ENCODE measurements at places on chromosomes 2 and 18.
A peak's percentile ranks its signal among the peaks of the same experiment; 100 is the strongest.

DNA sequence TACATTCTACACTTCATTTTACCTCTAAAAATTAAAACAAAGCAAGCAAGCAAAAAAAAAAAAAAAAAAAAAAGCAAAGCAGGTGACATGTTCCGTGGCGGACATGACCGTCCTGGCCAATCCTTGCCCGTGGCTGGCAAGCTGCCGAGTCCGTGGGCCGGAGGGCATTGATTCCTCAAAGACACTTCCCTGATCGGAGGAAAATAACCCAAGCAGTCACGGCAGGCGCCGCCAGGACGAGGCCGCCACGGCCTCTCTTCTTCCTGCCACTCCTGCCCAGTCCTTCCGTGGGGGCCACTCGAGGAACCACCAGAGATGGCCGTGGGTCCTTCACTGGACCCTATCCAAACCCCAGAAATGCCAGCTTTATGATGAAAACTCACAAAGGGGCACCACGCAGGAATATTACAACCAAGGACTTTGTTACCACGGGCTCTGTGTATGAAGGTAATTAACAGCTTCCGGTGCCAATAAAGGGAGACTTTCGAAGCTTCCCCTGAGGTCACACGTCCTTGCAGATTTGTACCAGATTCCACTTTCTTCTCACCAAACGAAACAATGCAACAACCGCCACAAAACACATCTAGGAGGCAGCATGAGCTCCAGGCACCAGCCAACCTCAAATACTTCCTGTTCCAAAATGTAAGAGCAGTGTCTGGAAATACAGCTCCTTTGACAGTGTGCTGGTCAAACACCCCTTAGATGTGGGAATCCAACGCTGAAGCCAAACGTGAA lies 170.3 kb downstream of the HDAC4 start:
- no peak for DNase-seq

DNA sequence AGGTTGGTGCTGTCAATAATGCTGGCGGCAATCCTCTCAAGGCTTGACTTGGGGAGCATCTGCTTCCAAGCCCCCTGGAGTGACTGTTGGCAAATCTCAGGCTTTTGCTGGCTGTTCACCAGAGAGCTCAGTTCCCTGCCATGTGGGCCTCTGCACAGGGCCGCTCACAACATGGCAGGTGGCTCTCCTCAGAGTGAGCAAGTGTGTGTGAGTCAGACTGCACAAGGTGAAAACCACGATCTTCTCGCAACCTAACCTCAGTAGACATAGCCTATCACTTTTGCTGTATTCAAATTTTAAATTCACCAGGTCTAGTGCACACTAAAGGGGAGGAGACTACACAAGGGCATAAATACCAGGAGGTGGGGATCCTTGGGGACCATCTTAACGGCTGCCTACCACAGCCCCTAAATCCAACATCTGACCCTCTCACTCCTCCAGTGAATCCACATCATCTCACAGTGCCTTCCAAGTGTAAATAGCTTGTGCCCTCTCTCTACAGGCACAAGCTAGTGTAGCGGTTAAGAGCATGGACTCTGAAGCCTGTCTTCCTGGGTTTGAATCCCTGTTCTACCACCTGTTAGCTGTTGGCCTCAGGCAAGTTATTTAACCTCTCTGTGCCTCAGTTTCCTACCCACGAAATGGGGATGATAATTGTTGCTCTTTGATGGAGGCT lies 187.7 kb upstream of the CXCR4 start:
- DNase-seq, result no peak

DNA sequence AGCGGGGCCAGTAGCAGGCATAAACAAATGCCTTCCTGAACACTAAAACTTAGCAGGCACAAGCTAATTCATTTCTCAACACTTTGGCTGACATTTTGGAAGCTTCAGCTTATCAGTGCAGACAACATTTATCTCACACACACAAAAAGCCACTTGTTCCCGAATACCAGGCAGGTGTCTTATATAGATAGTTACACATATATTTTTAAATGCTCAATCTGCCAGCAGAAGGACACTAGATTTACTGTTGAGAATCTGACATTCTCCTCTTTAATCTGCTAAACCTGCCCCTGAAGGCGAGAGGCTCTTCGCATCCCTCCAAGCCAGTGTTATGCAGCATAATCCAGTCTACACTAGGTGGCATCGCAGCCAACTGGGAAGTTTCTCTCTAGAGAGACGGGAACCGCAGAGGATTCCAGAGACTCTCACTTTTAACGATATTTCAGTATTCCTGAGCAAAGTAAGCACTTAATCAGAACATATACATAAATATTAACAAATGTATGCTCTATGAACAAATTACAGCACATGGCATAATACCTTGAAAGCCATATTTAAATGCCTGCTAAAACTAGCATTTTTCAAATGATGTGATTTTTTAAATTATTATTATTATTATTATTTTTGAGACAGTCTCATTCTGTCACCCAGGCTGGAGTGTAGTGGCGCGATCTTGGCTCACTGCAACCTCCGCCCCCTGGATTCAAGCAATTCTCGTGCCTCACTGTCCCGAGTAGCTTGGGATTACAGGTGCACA lies 90.2 kb upstream of the SCG2 start:
- no peak for DNase-seq

GRCh38 chr2:216694082-216694825 lies 1.1 kb downstream of the IGFBP5 start:
- DNase-seq, result peak; percentile 71

DNA sequence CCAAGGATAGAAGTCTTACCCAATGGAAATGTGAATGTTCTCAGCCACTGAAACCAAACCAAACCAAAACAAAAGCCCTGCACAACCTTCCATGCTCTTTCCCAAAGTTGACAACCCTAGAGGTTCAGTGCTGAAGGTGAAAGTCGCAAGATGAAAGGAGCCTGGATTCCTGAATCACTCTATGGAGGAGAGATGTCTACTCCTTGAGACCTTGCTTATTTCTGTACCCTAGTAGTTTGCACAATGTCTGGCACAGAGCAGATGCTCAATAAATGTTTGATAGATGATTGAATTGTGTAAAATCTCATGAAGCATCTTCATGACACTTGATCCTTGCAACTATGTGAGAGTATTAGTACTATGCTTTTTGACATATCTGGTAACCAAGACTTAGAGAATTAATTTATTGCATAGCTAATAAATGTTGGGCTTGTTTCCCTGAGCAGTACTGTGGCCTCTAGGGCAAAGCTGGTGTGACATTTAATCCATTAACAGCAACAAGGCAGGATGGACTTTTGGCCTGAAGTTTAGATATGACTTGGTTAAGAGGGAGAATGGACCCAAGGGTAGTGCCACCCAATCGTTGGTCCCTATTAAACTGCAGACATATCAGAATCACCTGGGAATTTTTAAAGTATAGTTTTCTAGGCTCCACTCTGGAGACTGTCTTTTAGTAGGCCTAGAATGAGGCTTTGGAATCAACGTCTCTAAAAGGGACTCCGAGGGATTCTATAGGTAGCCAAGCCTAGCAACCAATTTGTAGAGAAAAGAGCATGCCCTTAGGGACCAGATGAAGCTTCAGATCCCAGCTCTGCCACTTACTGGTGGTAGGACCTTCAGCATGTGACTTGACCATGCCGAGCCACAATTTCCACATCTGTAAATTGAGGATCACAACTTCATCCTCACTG lies 145.9 kb downstream of the DDX1 start:
- DNase-seq, result no peak

GRCh38 chr2:71603851-71604725 lies 150.7 kb downstream of the DYSF start:
- DNase-seq, result peak; percentile 36
